NCI-H1417 (cell line): ENCODE measurements at places on chromosomes 6 and 20.

DNA sequence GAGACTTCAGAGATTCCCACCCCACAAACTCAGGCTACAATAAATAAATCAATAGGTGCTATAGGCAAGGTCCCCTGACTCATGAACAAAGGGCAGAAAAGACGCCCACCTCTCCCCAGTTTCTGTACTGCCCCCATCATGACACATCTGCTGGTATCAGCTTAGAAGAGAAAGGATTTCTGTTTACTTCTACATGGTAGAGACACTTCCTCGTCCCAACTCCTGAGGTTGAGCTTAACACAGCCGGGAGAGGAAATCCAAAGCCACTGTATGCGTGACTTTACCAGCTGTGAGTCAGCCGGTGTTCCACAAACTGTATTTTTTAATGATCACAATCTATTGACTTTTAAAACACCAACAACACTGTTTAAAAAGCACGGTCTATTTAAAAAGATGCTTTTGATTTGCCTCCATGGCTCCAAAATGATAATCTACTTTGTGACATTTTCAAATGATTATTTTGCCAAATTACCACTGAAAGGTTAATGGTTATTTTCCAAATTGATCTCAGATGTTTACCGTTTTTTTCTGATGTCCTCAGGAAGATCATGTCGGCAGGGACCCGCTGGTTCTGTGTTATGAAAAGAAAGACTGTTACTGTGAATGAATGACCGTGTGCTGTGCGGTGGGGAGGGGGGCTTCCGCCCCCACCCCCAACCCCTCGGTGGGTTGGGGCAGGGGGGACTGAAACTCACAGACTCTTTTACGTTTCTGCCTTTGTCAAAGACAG lies 72.5 kb downstream of the ATP9A start:
- no peak for DNase-seq

- no peak for DNase-seq
Observed at GRCh38 chr6:64736421-64736950, 970.5 kb downstream of the EYS start.

DNA sequence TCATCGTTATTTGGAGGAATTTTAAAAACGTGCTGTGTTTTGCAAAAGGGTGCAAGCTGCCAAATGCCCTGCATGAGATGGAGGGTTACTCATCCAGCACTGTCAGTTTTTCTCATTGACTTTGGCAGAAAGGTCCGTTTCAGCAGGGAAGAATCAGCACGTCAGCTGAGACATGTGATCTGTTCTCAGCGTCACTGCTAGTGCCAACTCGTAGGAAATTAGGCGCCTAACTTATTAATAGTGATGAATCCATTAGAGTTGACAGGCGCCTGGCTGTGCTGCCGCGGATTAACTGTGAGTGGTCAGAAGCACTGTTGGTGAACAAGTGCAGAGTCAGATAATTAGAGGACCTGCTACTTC lies 175.5 kb upstream of the FOXQ1 start:
- DNase-seq = no peak

DNA sequence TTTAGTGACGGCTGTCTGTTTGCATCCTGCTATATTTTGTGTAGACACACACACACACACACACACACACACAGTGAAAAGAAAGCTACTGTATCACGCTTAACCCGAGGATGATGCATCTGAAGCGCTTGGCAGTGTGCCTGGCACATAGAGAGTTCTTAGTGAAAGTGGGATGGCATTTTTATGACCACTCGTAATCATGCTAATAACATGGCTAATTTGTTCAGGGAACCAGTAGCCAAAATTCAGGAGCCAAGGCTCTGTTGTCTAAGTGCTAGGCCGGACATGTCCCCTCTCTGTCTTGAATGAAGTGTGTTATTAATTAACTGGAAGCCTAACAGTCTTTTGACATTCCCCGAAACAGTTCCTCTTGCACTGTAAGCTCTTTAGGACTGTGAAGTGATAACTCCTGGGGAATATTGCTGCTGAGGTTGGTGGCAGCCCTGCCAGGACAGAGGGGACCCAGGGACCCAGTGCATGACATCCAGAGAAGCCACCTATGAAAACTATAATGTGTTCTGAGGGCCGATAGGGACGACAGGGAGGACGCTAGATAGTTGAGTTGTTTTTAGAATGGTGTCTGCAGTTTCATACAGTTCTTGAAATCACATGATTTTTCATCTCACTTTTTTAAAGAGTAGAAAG lies 45.0 kb upstream of the IRF4 start:
- no peak for DNase-seq

- no peak for DNase-seq
Observed at GRCh38 chr6:90467546-90467945, 119.3 kb downstream of the MAP3K7 start.
